ENCODE measurements at places on chromosomes 2 and 18.
A peak's percentile ranks its signal among the peaks of the same experiment; 100 is the strongest.

GRCh38 chr2:38030635-38031355 is 45.2 kb downstream of the CYP1B1 start:
- no peak for DNase-seq

- no peak for DNase-seq
Measured at GRCh38 chr2:57569396-57569795, 477.2 kb upstream of the VRK2 start.

GRCh38 chr2:184554736-184555135 is 43.6 kb upstream of the ZNF804A start:
- DNase-seq, result no peak

- DNase-seq, result no peak
Measured at GRCh38 chr18:55136258-55136657, 177.0 kb upstream of the CCDC68 start.

- DNase-seq, result peak; percentile 95
Measured at GRCh38 chr2:25078170-25079049, 36.5 kb downstream of the EFR3B start.

GRCh38 chr2:110866466-110866865 is 134.1 kb downstream of the ACOXL start:
- no peak for DNase-seq

DNA sequence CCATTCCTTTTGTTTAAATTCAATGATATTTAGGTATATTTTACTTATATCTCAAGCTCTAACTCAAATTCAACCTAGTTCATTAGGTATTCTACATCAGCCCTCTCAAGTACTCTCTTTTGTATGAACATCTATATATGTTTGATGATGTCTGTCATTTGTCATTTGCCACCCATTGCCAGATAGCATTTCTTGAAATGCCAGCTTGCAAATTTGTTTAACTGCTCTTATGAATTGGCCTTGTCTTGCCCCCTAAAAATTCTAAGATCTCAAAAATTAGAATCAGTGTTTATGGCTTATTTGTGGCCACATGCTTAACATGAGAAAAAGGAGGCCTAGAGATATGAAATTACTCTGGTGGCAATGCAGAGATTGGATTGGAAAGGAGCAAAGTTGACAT is 1140.3 kb upstream of the DDX18 start:
- DNase-seq, result no peak

Measured in SW480 (cell line).